Stimulated activated CD4-positive, alpha-beta T cell treated with anti-CD3 and anti-CD28 coated beads, Interleukin-4, amount 100 ng/mL, for 4 hours (primary cell): ENCODE measurements at places on chromosomes 1 and 21.

DNA sequence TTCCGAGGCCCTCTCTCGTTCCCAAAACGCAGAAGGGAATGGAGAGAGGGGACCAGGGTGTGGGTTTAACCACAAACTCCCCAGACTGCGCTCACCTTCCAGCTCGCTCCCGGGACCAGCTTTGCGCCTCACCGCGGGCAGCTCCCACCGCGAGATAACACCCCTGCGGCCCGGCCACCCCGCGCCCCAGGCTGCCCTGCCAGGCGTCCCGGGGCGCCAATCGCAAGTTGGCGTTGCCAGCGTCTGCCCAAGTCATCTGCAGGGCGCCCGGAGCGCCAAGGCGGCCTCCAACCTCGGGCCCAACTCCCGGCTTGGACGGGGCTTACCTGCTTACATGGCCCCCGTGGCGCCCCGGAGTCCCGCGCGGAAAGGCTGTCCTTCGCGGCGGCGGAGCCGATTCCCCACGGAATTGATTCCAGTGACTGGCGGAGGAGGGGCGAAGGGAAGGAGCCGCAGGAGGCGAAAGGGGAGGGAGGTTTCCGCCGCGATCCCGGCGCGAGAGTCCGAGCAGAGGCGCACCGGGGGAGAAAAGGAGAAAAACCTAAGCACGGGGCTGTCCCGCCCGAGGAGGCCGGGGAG is 456 bp downstream of the PTPN14 start:
- DNase-seq, result no peak

GRCh38 chr21:29349702-29350101 is 51.0 kb downstream of the BACH1 start:
- no peak for DNase-seq

DNA sequence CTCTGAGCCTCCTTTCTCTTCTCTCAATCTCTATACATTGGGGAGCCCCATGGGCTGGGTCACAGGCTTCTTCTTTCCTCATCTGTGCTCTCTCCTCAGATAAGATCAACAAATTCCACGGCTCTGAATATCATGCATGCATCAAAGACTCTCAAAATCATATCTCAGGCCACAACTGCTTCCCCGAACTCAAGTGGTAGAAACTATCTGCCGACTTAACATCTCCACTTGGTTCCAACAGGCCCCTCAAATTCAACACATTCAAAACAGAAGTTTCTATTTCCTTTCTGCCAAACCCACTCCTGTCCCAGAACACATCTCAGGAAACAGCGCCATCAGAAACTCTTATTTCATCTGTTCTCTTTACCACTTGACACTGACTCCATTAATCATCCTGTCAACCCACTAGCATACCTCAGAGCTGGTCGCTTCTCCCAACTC is 16.7 kb downstream of the DDX59 start:
- DNase-seq, result no peak

- peak; percentile 26 for DNase-seq
These were observed 13.0 kb downstream of the CHIT1 start for GRCh38 chr1:203216274-203217138.

GRCh38 chr1:43488165-43488564 is 34.4 kb upstream of the HYI start:
- DNase-seq, result no peak

DNA sequence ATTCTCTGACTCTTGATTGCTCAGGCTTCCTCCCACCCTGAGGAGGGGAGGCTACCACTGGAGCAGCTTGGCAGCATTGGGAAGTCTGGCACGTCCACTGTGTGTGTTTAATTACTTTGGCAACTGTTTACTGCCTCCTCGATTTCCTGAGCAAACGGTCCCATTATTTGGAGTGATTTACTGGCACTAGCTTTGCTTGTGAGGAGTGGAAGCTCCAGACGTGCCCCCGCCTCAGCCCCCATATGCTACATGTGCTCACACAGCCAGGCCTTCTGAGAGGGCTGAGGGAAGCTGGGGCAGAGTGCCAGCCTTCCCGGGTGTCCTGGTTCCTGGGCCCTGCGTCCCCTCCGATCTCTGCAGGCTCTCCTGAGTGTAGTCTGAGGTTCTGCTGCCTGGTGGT is 306.2 kb downstream of the PTPRU start:
- no peak for DNase-seq

DNA sequence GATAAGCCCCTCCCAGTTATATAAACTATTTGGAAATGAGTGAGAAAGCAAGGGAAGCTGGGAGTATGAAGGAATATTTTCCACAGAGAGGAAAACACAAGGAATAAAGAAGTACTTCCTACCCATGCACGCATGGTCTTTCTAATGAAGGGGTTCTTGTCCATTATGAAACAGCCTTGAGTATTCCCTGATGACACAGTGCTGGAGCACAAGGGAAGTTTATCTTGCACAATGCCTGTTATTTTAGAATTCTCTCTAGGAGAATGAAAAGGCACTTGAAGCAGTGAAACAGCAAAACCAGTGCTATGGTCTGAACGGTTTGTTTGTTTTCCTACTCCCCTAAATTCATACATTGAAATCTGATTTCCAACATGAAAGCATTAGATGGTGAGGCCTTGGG is 38.6 kb upstream of the ADAMTS1 start:
- no peak for DNase-seq

DNA sequence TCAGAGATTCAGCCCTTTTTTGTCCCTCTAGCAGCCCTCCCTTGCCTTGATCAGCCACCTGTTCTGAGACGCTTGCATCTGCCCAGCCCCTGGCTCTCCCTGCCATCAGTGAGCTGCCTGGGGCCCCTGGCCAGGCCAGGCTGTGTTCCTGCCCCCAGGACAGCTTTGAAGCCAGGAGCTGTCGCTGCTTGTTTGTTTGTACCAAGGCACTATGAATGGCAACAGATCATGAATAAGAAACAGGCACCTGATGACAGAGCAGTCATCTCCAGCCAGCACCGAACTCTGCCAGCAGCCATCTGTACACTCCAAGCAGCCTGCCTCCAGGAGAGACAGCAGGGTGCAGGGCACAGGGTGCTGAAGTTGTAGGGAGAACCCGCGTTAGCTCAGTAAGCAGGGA is 8.1 kb upstream of the VWA5B1 start:
- no peak for DNase-seq
